ENCODE measurements at places on chromosomes 16 and 17.

DNA sequence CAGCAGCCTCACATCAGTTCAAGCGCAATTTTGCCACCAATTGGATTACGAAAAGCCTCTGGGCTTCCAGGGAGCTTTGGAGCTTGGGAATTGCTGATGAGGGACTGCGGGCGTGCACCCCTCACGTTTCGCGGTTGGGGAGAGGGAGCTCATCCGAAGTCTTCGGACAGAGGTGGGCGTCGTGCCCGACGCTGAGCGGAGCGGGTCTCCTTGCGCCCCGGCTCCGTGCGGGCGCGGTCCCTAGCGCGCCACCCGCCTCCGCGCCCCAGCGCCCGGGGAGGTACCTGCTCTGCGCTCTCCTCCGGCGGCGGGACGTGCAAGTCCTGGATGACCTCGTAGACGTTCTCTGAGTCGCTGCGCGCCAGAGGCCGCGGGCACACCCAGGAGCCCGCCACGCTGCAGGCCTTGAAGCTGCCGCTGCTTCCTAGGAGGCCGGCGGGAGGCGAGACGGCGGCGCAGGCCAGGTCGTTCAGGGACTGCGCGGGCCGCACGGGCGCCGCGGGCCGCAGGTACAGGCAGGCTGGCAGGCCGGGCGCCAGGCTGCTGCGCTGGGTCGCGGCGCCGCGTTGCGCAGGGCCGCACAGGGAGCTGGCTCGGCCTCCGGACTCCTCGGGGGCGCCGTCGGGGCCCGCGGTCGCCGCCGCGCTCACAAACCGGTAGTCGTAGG, 3.2 kb downstream of the ARHGAP27 start:
- no peak for DNase-seq

- DNase-seq: no peak
Measured at GRCh38 chr16:67858500-67858899, 11.0 kb upstream of the CENPT start.

DNA sequence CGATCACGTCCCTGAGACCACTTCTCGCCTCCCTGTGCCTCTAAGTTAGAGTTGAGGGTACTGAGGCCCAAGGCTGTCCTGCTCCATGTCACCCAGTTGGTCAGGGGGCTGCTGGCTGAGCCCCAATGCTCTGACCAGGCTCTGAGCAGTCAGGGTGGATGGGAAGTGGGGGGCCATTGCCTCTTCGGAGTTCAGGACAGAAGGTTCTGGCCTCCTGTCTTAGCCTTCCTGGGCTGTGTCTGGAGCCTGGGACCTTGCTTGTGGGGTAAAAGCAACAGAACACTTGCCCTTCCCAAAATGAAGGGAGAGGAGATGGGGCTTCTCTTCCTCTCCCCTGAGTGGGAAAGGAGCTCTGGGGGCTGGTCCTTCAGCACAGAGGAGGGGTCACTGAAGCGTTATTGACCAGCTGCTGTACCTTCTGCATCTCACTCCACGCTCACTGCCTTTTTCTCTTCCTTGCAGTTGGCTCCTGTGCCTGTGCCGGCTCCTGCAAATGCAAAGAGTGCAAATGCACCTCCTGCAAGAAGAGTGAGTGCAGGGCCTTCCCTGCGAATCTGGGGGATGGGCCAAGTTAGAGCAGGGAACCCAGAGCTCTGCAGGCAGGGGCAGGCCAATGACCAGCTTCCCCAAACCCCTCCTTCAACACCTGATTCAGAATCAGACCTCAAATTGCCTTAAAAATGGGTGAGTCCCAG, 580 bp downstream of the MT1X start:
- no peak for DNase-seq

DNA sequence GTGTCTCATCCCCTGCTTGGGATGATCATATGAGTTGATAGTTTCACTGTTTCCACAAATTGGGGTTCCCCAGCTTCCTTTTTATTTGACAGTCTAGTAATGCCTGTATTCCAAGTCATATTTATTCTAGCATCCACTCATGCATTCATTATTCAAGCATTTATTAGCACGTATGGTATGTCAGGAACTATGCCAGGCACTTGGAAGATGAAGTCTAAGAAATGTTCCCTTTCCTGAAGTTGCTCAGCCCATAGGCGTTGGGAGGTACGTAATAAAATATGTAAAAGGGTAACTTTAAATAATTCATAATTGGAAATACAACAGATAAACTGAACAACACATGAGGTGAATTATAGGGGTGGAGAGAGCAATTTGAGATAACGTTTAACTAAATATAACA, 338.0 kb upstream of the MAF start:
- no peak for DNase-seq

GRCh38 chr17:18016426-18016825, 22.5 kb downstream of the ATPAF2 start:
- no peak for DNase-seq

GRCh38 chr16:50303041-50303604, 36.8 kb downstream of the ADCY7 start:
- DNase-seq: no peak

DNA sequence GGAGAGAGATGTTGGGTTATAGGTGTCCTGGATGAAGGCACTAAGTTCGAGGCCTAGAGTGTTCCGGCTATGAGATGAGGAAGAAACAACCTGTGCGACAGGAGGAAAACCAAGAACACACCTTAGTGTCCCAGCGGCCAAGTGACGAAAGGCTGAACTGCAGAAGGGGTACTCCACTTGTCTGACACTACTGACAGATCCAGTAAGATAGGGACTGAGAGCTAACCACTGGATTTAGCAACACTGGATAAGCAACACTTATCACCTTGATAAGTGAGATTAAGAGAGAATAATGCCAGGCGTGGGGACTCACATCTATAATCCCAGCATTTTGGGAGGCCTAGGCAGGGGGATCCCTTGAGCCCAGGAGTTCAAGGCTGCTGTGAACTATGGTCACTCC, 7.1 kb downstream of the XPO6 start:
- no peak for DNase-seq

DNA sequence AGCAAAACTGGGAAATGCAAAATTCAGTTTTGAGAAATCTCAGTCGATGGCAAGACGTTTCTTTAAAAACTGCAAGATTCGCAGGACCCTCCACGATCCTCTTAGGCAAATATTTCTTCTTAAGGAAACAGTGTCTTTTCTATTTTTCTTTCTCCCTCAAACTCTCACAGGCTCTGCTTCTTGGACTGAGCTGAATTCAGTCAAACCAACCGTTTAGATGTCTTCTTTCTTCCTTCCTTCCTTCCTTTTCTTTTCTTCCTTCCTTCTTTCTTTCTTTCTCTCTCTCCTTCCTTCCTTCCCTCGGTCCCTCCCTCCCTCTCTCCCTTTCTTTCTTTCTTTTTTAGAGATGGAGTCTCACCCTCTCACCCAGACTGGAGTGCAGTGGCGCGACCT, 67.2 kb upstream of the AXIN2 start:
- no peak for DNase-seq

- no peak for DNase-seq
Measured at GRCh38 chr16:56190048-56190676, 1.1 kb upstream of the GNAO1 start.

DNA sequence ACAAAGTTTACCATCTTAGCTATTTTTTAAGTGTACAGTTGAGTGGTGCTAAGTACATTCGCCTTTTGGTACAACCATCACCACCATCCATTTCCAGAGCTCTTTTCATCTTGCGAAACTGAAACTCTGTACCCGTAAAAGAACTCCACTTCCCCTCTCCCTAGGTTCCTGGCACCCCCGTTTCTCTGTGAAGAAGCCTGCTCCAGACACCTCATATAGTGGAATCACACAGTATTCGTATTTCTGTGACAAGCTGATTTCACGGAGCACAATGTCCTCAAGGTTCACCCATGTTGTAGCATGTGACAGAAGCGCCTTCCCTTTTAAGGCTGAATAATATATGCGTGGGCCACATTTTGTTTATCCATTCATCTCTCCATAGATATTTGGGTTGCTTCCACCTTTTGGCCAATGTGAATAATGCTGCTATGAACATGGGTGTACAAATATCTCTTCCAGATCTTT, 54.2 kb upstream of the MAP3K14 start:
- DNase-seq: no peak

- DNase-seq: no peak
Measured at GRCh38 chr16:23434380-23434779, 18.6 kb downstream of the COG7 start.

- DNase-seq: no peak
Measured at GRCh38 chr17:68587847-68588246, 13.3 kb downstream of the FAM20A start.

- DNase-seq: no peak
Measured at GRCh38 chr17:1002412-1002753, 5.5 kb downstream of the TIMM22 start.

- DNase-seq: peak; percentile 59
Measured at GRCh38 chr17:44779211-44780025, 20.6 kb downstream of the ADAM11 start.

- DNase-seq: no peak
Measured at GRCh38 chr17:70961341-70961740, 792.0 kb downstream of the KCNJ2 start.

- no peak for DNase-seq
Measured at GRCh38 chr16:16884451-16884850, 505.5 kb downstream of the NPIPA7 start.

- DNase-seq: no peak
Measured at GRCh38 chr17:21455761-21456160, 79.6 kb downstream of the KCNJ12 start.

GRCh38 chr16:68686905-68687304, 41.8 kb downstream of the CDH3 start:
- no peak for DNase-seq

GRCh38 chr17:35912942-35913341, 17.6 kb downstream of the RDM1 start:
- no peak for DNase-seq

DNA sequence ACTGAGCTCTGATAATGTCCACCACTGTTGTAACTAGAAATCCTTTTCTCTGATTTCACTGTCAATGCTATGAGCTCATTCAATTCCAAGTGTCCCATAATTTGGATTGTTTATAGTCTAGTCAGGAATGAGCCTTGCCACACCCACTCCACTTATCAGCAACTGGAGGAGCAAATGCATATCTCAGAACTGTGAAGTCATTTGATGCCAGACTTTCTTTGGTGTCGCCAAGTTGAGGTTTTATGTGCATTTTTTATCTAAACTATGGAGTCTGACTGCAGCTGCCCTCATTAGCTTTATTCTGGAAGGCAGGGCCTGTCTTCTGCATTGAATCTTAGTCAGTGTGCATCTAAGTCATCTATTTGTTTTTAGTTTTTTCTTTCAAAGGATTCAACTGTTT, 361.3 kb downstream of the PMP22 start:
- DNase-seq: no peak

DNA sequence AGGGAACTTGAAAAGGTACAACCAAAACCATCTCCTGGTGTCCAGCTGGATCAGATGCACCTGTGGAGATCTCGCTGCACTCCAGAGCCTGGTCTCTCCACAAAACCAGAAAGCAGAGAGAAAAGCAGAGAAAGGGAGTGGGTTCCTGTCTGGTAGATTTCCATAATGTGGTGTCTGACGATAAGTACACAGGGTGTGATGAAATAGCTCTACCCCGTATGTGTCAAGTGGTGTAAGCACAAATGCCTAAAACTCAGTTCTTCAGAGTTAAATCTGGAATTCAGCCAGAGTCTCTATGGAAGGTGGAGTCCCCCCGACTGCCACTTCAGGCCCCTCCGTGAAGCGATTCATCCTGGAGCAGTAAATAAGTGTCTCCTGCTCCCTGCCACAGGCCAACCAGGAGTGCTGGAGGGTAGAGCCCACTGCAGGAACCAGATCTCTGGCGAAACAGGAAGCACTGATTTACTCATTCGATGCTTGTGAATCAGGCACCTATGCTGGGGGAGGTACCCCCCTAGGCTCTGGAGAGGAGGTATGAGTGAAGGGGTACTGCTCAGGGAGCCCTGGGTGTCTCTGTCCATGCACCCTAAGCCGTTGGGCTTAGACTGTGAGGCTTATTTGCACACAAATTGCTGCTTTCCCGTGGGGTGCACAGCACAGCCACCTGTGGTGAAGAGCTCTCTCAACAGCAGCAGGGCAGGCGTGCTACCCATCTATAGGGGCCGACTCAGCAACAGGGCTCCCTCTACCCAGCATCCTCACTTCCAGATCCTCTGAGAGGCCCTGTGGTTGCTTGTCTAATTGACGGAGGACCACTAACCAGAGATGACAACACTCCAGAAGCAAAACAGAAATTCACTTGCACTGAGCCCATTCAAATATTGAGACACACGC, 97.1 kb upstream of the MYOCD start:
- no peak for DNase-seq

GRCh38 chr16:88608076-88608475, 30.3 kb upstream of the IL17C start:
- DNase-seq: no peak

- DNase-seq: peak; percentile 16
Measured at GRCh38 chr17:42286411-42287221, 1.7 kb upstream of the STAT5A start.

- no peak for DNase-seq
Measured at GRCh38 chr17:76414334-76415295, 30.2 kb downstream of the SPHK1 start.

GRCh38 chr17:61412860-61413660, 13.4 kb downstream of the TBX2 start:
- no peak for DNase-seq

DNA sequence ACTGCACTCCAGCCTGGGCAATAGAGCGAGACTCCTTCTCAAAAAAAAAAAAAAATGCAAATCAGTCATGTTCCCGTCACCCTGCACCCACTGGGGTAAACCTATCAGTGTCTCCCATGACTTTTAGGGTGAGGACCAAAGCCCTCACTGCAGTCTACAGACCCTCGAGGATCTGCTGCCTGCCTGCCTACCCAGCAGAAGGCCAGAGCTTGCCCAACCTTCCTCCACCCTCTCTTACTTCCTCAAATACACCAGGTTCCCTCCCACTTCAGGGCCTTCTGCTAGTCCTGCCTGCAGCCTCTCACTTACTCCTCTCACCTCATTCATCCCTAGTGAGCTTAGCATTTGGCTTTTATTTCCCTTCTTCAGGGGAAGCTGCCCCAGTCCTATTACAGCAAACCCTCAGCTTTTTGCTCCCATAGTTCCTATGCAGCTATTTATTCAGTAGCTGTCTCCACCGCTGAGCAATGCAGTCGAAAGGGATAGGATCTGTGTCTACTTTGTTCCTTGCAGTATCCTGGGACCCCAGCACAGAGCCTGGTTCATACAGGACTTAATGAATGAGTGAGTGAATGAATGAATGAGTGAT, 17.8 kb upstream of the TOB1 start:
- no peak for DNase-seq

GRCh38 chr16:81280393-81280792, 34.4 kb upstream of the GAN start:
- DNase-seq: no peak

GRCh38 chr16:397736-398332, 835 bp downstream of the NME4 start:
- DNase-seq: no peak

GRCh38 chr17:42271006-42271778, 5.0 kb downstream of the STAT5B start:
- no peak for DNase-seq

GRCh38 chr17:3557768-3558583, at the start of gene TRPV3:
Gene TRPV3, minus strand, starts transcription at chr17:3557812. Its CDS starts 2,962 bp downstream, at chr17:3554850.
- peak; percentile 46 for DNase-seq

- DNase-seq: no peak
Measured at GRCh38 chr16:5030251-5030870, 3.4 kb downstream of the NAGPA start.
